ENCODE measurements at places on chromosomes 12 and 14. TPM values are rescaled to one million over a fixed set of nuclear protein-coding genes. Genes with fewer than 3 reads are reported as not detected.

GRCh38 chr12:10722502-10722904, 620 bp downstream of the YBX3 start:
- DNase-seq, result peak; percentile 87

GRCh38 chr12:82174383-82174782, 183.8 kb downstream of the CCDC59 start:
- no peak for DNase-seq

- DNase-seq, result no peak
Observed at GRCh38 chr14:70847406-70848090, 38.2 kb upstream of the MAP3K9 start.

- DNase-seq, result no peak
Observed at GRCh38 chr12:102533483-102534215, 53.3 kb upstream of the IGF1 start.

DNA sequence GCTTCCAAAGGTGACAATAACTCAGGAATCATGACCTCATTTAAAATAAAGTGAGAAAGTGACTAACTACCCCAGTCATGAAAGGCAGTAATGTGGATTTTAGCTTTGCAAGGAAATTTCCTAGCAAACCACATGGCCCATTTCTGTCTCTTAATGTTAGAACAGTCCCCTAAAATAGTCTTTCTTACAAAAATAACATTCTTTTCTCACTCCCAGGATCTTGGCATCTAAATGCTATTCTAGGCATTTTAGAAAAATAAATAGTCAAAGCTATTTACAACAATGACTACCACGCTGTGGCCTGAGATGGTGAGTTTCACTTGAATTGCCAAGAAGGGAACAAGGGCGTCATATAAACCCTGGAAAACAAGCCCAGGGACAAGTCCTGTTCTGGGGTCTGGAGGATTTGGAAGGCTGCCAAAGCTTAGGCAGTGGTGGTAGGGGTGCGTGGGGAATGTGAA, 101.2 kb upstream of the CCDC175 start:
- DNase-seq, result no peak

DNA sequence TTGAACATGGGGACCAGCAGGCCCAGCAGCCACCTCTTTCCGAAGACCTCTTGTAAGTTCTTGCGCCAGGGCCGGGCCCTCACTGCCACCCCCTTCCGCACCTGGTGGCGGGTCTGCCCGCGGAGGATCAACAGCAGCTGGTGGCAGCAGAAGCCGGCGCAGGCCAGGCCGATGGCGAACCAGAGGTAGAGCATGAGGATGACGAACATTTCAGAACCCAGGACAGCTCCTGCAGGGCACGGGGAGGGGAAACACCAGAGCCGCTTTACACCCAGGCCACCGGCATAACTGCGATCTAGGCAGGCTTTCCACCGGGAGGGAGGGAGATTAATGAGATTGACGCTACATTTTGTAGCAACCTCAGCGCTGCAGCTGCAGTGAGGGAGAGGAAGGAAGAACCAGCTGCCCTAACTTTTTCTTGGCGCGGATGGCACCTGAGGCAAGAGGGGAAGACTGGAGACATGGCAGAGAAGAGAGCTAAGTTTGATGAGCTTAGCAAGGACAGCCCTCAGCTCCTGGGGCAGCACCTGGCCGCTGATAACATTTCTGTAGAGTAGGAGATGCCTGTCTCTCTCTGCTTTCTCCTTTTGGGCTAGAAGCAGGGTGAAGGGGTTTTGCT, 7.8 kb downstream of the ZDHHC22 start:
- DNase-seq, result peak; percentile 87

GRCh38 chr14:94681300-94682060, 69.3 kb downstream of the SERPINA3 start:
- no peak for DNase-seq

The TBC1D30 gene
- 3.7 TPM for total RNA-seq

The COX8C gene
- not detected for total RNA-seq

The ARG2 gene
- total RNA-seq, result 1.9 TPM

The CYP46A1 gene
- 1.3 TPM for total RNA-seq

Measured in posterior vena cava (tissue), 2 donors.